ENCODE measurements at places on chromosomes 16 and 17.

DNA sequence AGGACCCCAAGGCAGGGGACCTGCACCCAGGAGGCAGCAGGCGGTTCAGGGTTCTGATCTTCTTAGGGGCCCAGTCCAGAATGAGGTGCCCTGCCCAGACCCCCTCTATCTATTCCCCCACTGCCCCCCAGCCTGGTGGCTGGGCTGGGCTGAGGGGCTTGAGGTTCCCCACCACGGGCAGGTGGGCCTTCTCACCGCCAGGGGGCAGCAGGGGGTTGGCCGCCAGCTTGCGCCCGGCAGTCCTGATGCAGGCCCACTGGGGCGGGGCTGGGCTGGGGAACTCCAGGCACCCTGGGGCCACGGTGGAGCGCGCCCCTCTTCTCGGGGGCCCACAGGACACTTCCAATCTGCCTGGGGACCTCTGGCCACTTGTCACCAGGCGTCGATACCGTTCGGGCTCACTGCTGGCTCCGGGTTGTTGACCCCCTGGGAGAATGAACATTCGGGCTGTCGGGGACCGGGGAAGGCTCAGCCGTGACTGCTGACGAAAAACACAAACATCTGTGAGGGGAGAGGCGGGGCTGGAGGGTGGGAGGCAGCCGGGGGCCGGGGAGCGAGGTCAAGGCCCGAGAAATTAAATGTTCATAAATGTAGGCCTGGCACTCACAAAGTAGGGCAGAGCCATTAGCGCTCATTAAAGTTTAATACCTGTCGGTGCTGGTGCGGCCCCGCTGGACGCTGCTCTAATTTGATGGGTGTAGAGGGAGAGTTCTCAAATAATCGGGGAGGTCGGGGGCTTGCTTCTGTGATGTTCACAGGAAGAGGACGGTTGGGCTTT lies 219.3 kb upstream of the GSE1 start:
- peak; percentile 49 for DNase-seq

- no peak for DNase-seq
Observed at GRCh38 chr16:1197237-1197866, 27.7 kb downstream of the TPSG1 start.

- DNase-seq: no peak
Observed at GRCh38 chr16:84868829-84869472, 49.2 kb downstream of the CRISPLD2 start.

- peak; percentile 50 for DNase-seq
Observed at GRCh38 chr17:72726936-72727335, 365.6 kb downstream of the SLC39A11 start.

- DNase-seq: no peak
Observed at GRCh38 chr16:27781195-27781524, 231.2 kb downstream of the KATNIP start.

GRCh38 chr16:86631444-86631843 lies 53.1 kb downstream of the FOXL1 start:
- DNase-seq: no peak

- DNase-seq: no peak
Observed at GRCh38 chr16:84790301-84790700, 29.5 kb upstream of the CRISPLD2 start.

DNA sequence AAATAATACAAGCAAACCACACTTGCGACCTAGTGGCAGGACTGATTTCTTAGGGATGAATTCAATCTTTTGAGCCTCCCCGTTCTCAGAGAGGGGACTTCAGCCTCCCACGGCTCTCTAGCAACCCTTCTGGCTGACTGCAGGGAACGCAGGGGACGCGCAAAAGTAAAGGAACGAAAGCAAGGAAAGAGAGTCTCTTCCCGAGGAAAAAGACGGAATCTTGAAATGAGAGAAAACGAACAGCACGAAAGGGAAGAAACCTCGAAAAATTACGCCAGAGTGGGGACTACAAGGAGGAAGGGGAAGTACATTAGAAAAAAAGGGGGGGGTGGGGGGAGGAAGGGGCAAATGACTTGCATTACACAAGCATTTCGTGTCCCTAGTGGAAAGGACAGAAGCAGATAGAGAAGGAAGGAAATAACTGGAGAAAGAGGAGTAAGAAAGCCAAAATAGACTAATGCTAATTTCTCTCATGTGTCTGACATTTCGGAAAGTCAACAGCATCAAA lies 1.2 kb downstream of the GRB2 start:
- DNase-seq: peak; percentile 55
